CD8-positive, alpha-beta memory T cell (primary cell): ENCODE measurements at places on chromosomes 13 and 19. TPM values are rescaled to one million over a fixed set of nuclear protein-coding genes. Genes with fewer than 3 reads are reported as not detected.

DNA sequence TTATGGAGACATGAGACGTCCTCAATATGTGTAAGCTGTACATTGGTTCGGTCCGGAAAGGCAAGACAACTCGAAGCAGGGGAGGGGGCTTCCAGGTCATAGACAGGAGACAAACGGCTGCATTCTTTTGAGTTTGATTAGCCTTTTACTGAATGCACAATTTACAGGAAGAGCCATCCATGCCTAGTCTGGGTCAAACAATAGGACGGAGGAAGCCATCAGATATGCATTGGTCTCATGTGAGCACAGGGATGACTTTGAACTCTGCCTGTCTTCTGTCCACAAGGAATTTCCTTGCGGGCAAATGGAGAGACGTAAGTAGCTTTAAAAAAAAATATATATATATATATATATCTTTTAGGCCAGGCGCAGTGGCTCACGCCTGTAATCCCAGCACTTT lies 1.9 kb upstream of the CCNP start:
- DNase-seq = no peak

- no peak for DNase-seq
Measured at GRCh38 chr13:103403814-103404213, 337.6 kb upstream of the SLC10A2 start.

DNA sequence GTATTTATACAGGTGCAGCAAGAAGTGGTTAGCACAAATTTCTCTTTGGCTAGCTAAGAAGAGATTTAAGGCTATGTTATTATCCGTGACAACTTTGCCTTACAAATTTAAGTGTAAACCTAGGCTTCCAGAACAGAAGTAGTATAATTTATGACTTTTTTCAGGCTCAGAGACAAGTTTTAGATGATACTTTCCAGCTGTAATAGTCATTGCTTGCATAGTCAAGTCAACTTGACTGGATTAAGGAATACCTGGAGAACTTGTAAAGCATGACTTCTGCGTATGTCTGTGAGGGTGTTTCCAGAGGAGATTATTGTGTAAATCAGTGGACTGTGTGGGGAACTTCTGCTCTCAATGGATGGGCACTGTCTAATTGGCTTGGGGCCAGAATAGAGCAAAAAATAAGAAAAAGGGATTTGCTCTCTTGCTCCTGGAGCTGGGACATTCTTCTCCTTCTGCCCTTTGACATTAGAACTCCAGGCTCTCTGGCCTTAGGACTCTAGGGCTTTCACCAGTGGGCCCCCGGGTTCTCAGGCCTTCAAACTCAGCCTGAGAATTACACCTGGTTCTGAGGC lies 33.0 kb downstream of the CYSLTR2 start:
- DNase-seq = no peak

DNA sequence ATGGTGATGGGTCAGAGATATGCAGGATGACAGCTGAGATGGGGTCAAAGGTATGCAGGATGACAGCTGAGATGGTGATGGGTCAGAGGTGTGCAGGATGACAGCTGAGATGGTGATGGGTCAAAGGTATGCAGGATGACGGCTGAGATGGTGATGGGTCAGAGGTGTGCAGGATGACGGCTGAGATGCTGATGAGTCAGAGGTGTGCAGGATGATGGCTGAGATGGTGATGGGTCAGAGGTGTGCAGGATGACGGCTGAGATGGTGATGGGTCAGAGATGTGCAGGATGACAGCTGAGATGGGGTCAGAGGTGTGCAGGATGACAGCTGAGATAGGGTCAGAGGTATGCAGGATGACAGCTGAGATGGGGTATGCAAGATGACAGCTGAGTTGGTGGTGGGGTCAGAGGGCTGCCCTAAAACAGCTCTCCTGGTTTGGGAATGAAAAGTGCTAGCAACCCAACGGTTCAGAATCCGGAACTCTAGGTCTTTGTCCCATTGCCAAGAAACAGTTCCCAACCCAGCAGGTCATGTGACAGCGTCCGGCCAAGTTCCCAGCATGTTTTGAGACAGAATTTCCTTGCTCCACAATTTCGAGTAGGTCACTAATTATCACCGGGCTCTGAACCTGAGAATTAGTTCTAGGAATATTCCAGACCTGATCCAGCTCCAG lies 3.2 kb downstream of the SELENOW start:
- no peak for DNase-seq

GRCh38 chr13:39266426-39266825 lies 228.2 kb downstream of the NHLRC3 start:
- DNase-seq = no peak

DNA sequence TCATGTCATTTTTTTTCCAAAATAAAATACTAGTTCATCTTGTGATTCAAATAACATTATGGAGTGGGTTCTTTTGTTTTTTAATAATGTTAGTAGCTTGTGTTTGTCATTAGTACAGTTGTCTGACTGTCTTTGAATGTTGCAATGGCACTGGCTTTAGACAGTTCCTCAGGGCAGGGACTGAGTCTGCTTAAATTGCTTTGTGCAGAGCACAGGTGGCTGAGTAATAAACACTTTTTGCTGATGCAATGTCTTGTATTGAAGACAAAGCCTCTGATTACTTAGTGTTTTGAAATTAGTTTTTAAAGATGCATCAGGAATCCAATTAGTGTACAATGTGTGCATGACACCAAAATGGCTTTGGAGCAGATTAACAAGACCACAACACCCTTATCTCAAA lies 88.7 kb upstream of the PCDH9 start:
- DNase-seq = no peak

The SGCG gene
- not detected for total RNA-seq

The IL12RB1 gene
- total RNA-seq = 19.6 TPM
